Activated CD8-positive, alpha-beta T cell treated with anti-CD3 and anti-CD28 coated beads, Interleukin-2, amount 10 ng/mL, durations not matched to agents 7 days and 5 days (primary cell): ENCODE measurements at places on chromosomes 11 and 22.

- no peak for DNase-seq
Measured at GRCh38 chr22:20384865-20385264, 9.1 kb upstream of the ZNF74 start.

DNA sequence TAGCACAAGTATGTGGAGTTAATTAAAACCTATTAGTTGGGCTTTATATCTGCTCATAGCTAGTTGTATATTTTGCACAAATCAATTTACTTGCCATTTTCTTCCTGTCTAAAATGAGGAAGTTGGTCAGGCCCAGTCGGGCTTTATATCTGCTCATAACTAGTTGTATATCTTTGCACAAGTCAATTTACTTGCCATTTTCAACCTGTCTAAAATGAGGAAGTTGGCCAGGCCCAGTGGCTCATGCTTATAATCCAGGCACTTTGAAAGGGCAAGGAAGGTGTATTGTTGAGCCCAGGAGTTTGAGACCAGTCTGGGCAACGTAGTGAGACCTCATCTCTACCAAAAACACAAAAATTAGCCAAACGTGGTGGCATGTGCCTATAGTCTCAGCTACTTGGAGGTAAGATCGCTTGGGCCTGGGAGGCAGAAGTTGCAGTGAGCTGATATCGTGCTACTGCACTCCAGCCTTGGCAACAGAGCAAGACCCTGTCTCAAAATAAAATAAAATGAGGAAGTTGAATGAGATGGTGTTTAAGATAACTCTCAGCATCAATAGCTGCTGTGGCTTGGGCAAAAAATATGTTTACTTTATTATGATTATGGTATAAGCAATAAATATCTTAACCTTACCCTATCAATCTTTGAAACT, 1558.6 kb upstream of the RAG2 start:
- no peak for DNase-seq

DNA sequence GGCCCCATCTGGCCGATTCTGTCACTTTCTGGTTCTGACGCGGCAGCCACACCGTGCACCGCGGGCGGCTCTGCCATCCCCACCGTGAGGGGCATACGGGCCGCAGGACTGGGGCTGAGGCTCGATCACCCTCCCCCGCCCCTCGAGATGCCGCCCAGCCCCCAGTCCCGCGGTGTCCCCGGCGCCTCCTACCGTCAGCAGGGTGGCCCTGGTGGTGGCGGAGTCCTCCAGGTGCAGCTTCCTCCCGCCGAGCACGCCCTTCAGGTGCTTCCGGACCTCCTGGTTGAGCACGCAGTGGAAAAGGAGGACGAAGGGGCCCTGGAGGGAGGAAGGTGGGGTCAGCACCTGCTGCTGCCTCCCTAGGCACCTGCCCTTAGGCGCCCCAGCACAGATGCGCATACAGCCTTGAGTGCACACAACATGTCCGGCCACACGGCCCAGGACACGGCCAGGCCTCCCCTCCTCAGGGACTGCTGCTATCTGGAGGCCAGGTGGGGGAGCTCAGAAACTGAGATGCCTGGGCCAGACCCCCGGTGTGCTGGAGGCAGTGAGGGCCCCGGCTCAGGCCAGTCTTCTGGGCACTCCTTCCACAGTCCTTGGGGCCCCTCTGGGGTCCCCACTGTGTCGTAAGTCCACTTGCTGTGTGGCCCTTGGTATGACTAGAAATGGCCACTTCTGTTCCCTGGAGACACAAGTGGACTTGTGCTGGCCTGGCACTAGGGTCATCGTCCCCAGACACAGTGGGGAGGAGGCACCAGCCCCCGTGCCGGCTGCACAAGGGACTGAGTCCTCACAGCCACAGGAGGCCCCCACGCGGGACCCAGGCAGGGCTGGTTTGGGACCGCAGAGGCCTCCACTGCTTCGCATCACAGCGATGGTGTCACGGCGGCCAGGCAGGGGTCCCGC, 31.5 kb downstream of the TRMU start:
- no peak for DNase-seq

DNA sequence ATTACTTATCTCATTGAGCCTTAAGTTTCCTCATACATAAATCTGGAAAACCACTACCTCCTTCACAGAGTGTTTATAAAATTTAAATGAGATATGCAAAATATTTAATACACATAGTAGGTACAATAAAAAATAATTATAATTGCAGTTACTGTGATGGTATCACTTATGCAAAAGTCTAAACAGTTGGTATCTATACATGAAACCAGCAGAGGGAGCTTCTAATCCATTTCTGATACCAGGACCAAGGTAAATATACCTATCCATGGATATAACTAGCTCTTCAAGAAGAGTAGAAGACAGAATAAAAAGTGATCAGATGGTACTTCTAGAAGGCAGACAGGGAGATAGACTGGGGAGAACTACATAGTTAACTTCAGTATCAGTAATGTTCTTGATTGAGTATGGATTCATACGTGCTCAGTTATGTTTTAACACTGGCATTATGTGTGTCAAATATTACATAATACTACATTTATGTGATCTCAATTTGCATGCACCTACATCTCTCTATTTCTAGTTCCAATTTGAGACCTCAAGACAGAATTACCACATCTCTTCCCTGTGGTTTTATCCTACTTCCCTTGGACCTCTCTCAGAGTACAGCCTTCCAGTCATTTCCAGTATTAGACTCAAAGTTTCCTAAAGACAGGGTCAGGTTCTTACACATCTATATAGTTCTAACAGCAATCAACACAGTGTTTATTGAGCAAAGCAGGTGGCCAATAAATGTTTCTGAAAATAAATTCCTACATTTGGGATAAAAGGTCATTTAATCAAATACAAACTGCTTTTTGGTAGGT, 13.7 kb upstream of the TSG101 start:
- DNase-seq = no peak

DNA sequence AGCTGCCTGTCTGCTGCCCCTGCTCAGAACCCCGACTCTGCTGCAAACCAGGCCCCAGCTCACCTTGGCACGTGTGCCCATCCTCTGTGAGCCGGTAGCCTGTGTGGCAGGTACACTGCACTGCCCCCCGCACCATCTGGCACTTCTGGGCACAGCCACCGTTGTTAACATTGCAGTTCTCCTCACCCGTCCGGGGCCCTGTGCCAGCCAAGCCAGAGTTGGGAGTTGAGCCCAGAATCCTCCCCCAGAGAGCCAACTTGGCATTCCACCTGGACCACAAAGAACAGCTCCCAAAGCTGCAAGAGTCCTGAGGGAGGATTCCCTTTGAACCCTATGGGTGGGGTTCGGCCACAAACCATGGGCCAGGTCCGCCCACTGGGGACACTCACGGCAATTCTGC, 22.5 kb downstream of the LRP4 start:
- DNase-seq = no peak

- no peak for DNase-seq
Measured at GRCh38 chr11:80700386-80700785, 1259.6 kb upstream of the TENM4 start.

DNA sequence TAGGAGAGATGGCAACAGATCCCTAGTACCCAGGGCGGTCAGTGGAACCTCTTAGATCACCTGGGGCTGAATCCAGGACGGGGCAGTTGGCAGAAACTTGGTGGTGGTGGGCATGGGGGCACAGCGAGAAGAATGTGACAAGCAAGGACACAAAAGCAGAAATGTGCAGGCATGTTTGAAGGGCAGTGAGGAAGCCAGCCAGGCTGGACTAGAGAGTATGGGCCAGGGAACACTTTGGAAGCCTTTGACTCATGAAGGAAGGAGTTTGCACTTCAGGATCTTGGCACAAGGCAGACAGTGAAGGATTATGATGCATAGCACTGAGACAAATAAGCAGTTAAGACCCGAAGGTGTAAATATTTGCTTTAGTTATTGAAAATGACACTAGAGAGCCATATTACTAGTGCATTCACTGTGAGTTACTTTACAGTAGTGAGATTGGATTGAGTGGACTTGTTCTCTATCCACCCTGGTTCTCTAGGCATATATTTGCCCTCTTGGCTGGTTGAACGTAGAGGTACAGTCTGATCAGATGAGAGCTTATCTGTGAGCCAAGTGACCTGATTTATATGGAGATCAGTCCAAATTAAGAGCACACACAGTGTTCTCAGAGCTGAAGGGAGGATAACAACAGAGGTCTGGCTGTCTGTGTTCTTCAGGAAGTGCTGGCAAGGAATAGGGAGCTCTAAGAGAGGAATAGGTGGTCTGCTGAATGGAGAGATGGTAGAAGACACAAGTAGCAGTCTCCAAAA, 210.4 kb downstream of the SNX19 start:
- no peak for DNase-seq
